DMS153 (cell line): ENCODE measurements at places on chromosomes 6 and 20.

- no peak for DNase-seq
These were observed 1.9 kb downstream of the TBXT start for GRCh38 chr6:166165558-166166313.

- no peak for DNase-seq
These were observed 4.2 kb downstream of the TRIB3 start for GRCh38 chr20:384723-385122.

- DNase-seq = no peak
These were observed 302.2 kb upstream of the GJE1 start for GRCh38 chr6:141830530-141830929.

GRCh38 chr6:159968295-159969203 lies at the start of gene IGF2R:
Gene IGF2R (plus strand): TSS chr6:159969082. CDS start chr6:159969247, 165 bp downstream.
- DNase-seq = peak; percentile 62

GRCh38 chr6:22826961-22827360 lies 257.6 kb downstream of the HDGFL1 start:
- DNase-seq = no peak

- DNase-seq = no peak
These were observed 65.5 kb downstream of the GMDS start for GRCh38 chr6:2179950-2180349.

GRCh38 chr6:99104218-99104617 lies 156.5 kb upstream of the FBXL4 start:
- no peak for DNase-seq

DNA sequence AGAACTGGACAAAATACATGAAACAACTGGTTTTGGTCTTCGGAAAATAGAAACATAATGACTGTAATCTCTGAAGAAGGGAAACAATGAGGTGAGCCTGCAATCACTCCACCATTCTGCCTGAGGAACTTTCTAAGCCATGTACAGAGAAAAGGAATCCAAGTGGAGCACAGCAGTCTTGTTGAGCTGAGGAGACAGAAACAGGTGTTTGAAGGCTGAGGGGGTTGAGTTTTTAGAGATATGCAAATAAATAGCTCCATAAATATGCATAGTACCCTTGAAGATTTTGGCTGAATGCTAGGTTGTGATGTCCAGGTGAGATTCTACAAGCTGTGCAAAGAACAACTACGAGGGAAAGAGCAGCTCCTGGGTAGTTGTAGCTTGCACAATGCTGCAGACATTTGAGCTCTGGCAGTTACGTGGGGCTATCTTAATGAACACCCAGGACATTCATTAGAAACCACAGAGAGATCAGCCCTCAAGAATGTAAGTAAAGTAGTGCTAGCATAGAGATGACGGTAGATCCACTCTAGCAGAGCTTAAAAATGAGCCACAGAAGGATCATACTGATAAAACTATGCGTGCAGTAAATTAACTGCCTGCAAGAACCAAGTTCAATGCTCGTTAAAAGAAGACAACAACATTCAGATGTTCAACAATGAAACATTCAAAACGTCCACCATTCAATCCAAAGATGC lies 24.3 kb downstream of the TUBB2B start:
- no peak for DNase-seq

- DNase-seq = no peak
These were observed 881.2 kb upstream of the EPHA7 start for GRCh38 chr6:94300424-94301144.
